ENCODE measurements at places on chromosomes 6 and 20.

DNA sequence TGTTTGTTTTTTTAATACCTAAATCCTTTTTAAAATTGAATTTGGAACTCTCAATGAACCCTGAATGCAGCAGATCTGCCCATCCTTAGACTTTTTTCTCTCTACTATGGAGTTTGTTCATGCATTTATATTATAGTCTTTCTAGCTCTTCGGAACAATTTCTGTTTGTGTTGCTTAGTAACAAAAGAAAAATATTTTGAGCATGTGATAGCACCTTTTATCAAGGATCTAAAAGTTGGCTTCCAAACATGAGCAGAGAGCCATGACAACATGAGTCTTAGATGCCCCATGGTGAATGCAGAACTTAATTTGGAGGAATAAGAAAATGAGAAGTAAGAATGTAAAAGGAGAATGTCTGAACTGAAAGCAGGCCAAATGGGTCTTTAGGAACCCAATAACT lies 133.7 kb downstream of the EDN1 start:
- no peaks in the 10 kb centered on the region for H3K4me1 ChIP-seq
- H3K36me3 ChIP-seq = no peaks in the 10 kb centered on the region
- no peak overlapping the region for H3K4me3 ChIP-seq
- peaks cover 5% of the 10 kb centered on the region for H3K27me3 ChIP-seq
- DNase-seq = no peak
- no peak overlapping the region for H3K27ac ChIP-seq

- H3K4me3 ChIP-seq = no peak overlapping the region
- H3K4me1 ChIP-seq = peaks cover 11% of the 10 kb centered on the region
- DNase-seq = no peak
- H3K27me3 ChIP-seq = no peaks in the 10 kb centered on the region
- H3K27ac ChIP-seq = no peak overlapping the region
- H3K36me3 ChIP-seq = peaks cover 6% of the 10 kb centered on the region
Measured at GRCh38 chr20:17943343-17943742, 25.3 kb downstream of the SNX5 start.

DNA sequence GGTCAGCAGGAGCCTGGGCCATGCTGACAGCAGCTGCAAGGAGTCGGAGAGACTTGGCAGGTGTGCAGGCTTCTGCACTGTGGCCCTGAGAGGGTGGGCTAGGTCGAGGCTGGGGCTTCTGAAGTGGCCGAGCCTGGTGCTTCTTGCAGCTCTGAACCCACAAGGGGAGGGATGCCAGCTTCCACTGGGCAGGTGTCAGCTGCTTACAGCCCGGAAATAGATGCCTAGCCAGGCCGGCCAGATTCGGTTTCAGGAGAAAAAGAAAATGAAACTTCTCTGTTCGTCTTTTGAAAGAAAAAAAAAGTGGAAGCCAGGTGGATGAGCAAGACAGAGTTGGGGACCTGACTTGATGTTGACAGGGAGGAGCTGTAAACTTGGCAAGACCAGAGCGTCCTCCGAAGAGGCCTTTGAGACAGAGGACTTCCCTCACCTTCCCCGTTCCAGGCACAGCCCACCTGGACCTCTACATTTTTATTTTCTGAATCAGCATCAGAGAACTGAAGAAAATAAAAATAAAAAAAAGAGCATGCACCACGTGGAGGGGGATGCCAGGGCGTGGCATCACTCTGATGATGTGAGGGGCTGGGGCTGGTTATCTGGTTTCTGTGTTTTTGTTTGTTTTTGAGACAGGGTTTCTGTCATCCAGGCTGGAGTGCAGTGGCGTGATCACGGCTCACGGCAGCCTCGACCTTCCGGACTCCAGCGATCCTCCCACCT lies at the start of gene ZBP1:
TSS of gene ZBP1 (minus strand) at position 153 of the 717 bp plus-strand sequence. CDS start at position 22, 131 bp downstream.
- H3K36me3 ChIP-seq = peaks cover 16% of the 10 kb centered on the region
- peak within 1 kb of the TSS; percentile 97 for H3K27ac ChIP-seq
- DNase-seq = no peak
- no peaks in the 10 kb centered on the region for H3K27me3 ChIP-seq
- H3K4me1 ChIP-seq = peaks cover 74% of the 10 kb centered on the region

- no peaks in the 10 kb centered on the region for H3K36me3 ChIP-seq
Measured at GRCh38 chr6:113370508-113371502, 486.3 kb upstream of the MARCKS start.

- H3K27me3 ChIP-seq = no peaks in the 10 kb centered on the region
- H3K4me3 ChIP-seq = no peak overlapping the region
- no peaks in the 10 kb centered on the region for H3K36me3 ChIP-seq
Measured at GRCh38 chr20:31517373-31517772, 3.1 kb downstream of the HM13 start.
